ENCODE measurements at places on chromosomes 5 and 9.
A peak's percentile ranks its signal among the peaks of the same experiment; 100 is the strongest.

DNA sequence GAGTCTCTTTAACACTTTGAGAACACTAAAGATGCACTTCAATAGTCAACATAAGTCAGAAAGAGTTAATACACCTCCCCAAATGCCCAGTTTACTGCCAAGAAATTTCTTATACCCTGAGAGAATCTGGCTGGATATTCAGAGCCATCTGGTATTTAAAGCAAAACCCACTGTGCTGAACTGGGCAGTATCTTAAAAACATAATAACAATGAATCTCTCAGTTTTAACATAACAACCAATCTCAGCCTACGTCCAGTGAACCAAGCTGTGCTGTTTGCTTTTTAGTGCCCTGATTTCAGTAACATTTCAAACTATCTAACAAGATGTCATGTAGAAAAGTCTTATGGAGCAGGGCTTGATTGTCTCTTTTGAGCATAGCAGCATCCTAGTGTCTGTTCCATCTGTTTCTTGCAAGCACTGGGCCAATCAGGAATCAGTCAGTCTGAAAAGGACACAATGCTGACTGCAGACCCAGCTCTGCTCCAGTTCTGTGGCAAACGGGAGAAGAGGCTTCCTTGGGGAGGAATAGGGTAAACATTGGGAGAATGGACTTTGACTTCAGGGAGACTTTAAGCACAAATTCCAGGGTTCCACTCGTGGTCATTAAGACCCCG is 43.6 kb upstream of the FAM81B start:
- DNase-seq, result no peak

- no peak for DNase-seq
These were observed 141.3 kb downstream of the SCAMP1 start for GRCh38 chr5:78501411-78502352.

- DNase-seq, result no peak
These were observed 34.4 kb downstream of the MACROH2A1 start for GRCh38 chr5:135364421-135365262.

DNA sequence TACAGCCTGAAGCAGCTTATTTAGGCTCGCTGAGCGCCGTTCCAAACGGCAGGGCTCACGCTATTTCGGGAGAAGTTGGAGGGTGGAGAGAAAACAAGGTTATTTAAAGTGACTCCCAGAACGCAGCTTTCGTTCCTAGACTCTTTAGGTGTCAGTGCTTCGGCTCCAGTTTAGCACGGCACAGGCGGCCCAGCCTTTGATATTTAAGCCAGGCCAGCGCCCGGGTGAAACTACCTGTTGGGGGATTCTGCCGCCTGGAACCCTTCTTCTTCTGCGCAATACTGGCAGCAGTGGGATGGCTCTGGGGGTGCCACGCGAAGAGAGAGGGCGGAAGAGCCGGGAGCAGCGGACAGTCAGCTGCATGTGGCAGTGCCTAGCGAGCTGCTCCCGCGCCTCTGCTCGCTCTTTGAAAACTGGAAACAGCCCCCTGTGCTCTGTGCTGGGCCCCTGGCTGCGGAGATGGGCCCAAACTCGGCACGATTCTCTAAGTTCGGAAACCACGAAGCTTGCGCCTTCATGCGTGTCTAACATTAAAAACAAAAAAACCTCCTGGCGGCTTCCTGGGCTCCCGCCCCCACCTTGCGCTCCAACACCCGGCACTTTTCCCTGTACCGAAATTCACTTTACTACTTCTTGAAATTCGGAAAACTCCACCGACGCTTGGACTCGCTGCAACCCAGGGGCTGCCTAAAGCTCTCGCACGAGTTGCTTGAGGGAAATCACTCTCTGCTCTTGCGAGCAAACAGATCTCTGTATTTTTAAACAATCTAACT is 34.6 kb upstream of the NFIB start:
- peak; percentile 71 for DNase-seq

GRCh38 chr9:135074354-135075233 is 12.9 kb upstream of the OLFM1 start:
- no peak for DNase-seq

DNA sequence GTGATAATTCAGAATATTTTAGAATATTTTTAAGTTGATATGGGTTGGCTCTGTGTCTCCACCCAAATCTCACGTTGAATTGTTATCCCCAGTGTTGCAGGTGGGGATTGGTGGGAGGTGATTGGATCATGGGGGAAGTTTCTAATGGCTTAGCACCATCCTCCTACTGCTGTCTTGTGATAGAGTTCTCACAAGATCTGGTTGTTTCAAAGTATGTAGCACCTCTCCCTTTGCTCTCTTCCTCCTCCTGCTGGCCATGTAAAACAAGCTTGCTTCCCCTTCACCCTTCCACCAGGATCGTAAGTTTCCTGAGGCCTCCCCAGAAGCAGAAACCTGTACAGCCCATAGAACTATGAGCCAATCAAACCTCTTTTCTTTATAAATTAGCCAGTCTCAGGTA is 214.6 kb upstream of the C9orf72 start:
- DNase-seq, result no peak

DNA sequence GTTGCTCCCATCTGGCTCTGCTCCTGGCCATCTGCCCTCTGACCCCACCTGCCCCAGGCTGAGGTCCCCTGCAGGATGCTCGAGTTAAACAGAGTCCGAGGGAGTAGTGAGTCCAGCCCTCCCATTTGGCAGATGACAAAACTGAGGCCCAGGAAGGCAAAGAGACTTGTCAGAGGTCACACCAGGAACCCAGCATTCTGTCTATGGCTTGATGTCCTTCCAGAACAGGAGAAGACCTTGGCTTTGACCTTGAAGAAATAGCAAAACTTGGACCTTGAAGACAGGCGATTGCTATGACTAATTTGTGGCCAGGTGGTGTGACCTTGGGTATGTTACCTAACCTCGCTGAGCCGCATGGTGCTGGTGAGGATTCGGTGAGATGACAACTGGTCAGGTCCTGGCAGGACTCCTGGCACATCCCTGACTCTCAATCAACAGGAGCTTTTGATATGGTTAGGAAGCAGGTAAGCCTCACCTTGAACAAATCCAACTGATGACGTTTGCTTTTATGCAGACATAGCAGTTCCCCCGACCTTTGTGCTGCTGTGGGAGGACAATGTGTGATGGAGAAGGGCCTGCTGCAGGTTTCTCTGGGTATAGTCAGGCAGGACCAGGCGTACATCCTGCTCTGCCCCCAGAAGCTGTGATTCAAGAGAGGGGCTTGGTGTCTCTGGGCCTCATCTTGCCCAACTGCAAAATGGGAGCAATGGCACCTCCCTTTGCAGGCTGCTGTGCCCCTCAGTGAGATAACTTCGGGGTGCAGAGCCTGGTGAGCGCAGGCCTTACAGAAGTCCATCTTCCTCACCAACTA is 198.7 kb downstream of the C9orf50 start:
- DNase-seq, result no peak

DNA sequence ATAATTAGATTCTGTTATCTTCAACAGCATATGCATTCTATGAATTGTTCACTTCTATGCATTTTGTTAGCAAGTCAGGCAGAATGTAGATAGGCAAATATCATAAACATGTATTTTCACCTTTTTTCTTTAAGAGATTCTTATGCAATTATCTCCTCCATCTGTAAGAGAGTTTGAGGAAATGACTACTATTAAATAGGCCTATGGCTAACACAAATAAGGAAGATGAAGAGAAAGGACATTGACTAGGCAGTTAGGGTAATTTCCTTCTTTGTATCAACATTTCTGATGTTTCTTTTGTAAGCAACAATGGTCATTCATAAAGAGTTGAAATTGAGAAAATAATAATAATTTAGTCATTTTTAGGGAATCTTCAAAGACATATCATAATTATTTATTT is 145.2 kb upstream of the CDH12 start:
- DNase-seq, result no peak

GRCh38 chr9:95854386-95855020 is 21.0 kb upstream of the ERCC6L2 start:
- DNase-seq, result no peak

DNA sequence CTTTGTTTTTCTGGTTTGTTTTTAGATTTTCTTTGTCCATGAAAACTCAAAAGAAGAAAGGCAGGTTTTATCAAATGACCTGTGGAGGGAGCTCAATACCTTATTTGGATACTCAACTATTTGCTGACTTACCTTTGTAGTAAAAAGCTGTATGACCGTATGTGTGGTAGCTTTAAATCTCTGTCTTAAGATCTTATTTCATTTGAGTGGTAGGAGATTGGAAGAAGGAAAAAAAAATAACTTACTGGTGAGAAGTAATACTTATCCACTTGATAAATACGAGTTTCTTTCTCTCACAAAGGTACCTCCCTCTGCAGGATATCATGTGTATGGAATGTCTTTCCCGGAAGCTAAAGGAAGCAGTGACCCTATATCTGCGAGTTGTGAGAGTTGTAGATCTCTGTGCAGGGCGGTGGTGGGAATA is 15.0 kb downstream of the FBXO38 start:
- no peak for DNase-seq

DNA sequence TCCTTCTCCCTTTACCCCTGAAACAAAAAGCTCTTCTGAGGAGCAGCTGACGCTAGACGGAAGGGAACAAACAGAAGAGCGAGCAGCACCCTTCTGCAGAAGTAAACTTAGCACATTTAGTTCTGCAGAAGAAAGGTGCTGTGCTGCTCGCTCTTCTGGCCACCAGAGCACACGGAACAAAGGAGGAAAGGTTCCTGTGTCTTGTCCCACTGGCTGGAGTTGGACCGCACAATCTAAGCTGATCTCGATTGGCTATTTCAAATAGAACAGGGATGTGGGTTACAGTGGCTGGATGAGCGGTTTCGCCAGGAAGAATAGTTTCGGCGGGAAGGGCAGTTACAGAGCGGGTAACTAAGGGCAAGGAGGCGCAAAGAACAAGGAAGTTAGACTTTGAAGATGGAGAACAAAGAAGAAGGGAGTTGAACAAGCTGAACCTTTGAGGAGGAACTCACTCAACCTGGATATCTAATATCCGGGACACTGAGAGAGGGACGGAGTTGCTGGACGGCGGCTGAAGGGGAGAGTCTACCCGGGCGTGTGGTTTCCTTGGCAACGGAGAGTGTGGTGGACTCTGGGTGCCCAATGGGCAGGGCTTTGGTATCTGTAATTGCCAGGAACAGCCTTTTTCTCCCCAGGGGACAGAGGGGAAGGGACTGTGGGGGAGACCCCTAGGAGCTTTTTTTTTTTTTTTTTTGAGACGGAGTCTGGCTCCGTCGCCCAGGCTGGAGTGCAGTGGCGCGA is 7.1 kb downstream of the GTF3C5 start:
- no peak for DNase-seq

DNA sequence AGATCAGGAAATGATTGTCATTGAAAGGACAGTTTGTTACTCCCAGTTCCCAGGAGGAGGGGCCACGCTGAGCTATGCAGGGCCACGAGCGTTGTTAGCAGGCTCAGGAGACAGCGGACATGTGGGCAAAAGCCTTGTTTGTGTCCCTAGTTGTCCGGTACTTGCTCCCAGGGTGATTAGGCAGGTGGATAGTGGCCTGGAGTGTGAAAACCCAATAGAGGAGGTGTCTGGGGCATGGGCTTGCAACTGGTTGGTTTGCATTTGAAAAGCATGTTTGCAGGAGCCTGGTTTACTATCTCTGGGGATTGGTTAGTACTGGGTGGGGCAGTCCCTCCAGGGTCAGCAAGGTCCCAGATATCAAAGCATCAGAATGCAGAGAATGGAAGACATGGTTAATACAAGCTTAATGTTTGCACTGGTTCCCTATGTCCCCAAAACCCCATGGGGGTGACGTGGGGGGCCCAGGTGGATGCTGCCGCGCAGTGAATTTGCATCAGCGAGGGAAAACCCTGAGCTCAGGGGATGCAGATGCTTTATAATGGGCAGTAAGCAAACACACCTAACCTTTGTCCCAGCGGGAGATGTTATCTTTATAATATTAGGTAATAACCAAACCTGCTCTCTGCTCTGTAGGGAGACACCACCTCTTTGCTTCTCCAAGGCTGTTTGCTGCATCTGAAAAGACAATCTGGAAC is 39.7 kb downstream of the ROPN1L start:
- DNase-seq, result no peak

GRCh38 chr5:154276973-154277331 is 86.4 kb downstream of the GALNT10 start:
- no peak for DNase-seq

- no peak for DNase-seq
These were observed 347 bp upstream of the OLFML2A start for GRCh38 chr9:124776618-124776953.

DNA sequence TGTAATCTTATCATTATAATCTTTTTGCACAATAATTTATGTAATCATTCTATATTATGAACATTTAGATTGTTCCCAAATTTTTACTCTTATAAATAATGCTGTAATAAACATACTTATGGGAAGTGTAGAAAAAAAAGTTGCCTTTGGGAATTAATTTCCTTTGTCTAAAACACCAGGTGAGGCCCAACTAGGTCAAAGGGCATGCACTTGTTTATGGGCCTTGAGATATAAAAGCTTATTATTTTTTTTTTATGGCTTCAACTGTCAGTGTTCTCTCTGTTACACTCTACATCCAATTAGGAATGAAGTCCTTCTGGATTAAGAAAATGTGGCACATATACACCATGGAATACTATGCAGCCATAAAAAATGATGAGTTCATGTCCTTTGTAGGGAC is 6.5 kb upstream of the PRLR start:
- DNase-seq, result no peak

DNA sequence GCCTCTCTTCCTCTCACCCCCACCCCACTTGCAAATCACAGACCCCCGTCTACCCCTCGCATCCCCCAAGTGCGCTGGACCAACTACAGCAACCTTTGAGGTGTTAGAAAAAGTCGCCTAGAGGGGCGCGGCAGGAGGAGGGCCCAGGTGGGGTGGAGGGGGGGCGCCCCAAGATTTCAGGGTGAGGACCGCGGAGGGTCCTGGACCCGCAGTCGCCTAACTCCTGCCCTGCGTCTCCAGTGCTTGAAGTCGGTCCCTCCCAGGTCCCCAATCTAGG is 379 bp upstream of the EGFLAM start:
- DNase-seq, result no peak

GRCh38 chr5:111076091-111076490 is 4.6 kb downstream of the TSLP start:
- DNase-seq, result no peak

GRCh38 chr9:88659126-88659525 is 124.1 kb downstream of the NXNL2 start:
- no peak for DNase-seq

GRCh38 chr9:90787771-90788460 is 13.7 kb upstream of the SYK start:
- no peak for DNase-seq

- no peak for DNase-seq
These were observed 76.0 kb upstream of the FSTL4 start for GRCh38 chr5:133688391-133688790.

DNA sequence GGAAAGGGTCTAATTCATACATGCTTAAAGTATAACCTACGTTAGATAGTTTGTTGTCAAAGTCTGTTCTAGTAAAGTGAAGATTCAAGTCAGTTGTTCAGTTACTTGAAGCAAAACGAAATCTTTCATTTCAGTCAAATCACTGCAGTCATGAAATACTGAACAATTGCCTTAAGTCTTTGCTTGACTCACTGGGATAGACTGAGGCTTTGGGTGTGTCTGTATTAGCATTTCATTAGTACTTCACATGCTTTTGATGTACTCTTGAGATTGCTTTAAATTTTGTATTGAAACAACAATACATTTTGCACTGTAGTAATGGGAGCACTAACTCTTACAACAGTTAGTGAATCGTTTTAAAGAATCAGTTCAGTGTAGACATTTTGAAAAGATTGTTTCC is 4.0 kb upstream of the CMYA5 start:
- no peak for DNase-seq

Data from tibial artery (tissue), 4 donors.